Spleen (tissue), 13 donors: ENCODE measurements at places on chromosomes 3 and 15.

GRCh38 chr3:64247991-64248646 lies 22.9 kb upstream of the PRICKLE2 start:
- DNase-seq: no peak

- no peak for DNase-seq
Observed at GRCh38 chr15:73682600-73683090, 1.5 kb upstream of the CD276 start.

DNA sequence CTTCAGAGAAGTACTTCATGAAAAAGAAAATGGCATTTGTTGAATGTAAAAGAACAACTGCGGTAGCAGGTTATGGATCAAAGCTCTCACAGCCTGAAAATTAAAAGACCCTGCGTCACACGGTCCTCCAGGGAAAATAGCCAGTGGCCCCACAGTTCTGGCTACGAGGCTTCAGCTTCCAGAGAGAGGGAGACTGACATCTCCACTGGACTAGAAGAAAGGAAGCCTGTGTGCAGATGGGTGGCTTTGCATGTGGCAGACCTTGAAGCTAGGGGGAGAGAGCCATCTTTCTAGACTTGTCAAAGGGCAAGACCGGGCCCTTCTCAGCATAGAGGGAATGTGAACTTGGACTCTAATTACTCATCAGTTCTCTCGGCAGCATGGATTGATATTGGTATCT lies 159.4 kb downstream of the SLCO3A1 start:
- DNase-seq: no peak

- DNase-seq: no peak
Observed at GRCh38 chr15:29939404-29939803, 117.1 kb upstream of the TJP1 start.

GRCh38 chr3:29144807-29145206 lies 136.1 kb upstream of the RBMS3 start:
- DNase-seq: no peak

DNA sequence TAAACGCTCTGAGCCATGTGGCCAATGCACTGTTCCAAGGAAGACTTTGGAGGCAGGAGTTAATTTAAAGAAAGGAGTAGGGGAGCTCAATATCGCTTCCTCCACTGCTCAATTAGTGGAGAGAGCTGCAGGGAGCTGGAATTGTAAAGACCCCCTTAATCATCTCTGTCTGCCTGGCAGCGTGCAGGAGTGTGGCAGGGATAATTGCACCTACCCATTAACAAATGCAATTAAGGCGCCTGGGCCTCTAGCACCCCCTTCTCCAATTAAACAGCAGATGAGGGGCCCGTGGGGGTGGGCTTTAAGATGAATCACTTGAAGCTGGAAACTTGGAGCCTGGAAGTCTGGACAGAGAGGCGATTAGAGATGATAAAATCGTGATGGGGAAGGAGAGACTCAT lies 61.7 kb upstream of the GLCE start:
- no peak for DNase-seq

DNA sequence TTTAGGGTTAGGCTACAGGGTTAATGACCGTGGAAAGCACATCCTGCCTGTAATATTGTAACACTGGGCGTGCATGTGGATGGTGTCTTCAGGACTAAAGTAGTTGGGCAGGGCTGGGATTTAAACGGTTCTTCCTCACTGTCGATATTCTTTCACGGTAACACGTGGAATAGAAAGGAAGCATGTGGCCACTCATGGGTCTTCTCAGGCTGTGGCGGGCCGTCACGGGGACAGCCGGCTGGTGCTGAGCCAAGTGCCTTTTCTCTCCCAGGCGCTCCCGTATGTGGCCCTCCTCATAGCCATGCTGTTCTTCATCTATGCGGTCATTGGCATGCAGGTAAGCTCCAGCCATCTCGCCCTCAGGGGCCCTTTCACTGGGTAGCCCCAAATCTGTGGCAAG lies 73.7 kb downstream of the CHDH start:
- DNase-seq: no peak

GRCh38 chr3:143975554-143976152 lies 4.0 kb downstream of the DIPK2A start:
- no peak for DNase-seq

GRCh38 chr3:159039286-159039685 lies 237.4 kb downstream of the MFSD1 start:
- no peak for DNase-seq

DNA sequence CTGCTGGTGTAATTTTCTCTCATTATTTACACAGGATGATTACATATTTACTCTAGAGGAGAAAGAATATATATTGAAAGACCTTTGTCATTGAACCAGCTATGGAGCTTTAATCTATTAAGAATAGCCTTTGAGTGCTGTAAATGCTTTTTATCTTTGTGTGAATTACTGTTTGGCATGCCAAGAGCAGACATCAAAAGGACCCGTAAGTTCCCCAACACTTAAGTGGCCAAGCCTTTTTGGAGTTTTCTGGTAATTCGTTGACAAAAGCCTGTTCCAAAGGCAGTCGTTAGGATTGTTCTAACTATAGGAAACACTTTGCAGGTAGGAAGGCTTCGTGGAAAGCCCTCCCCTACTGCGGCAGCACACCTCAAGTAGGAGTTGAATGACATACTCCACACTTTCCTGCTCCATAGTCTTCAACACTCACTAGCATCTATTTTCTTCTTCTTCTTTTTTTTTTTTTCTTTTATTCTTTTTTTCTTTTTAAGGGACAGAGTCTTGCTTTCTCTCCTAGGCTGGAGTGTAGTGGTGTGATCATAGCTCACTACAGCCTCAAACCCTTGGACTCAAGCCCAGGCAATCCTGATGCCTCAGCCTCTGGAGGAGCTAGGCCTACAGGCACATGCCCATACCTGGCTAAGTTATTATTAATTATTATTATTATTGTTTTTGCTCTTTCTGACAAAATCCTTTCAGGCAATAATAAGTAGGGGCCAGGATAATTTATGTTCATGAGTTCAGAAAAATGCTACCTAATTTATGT lies 98.6 kb downstream of the SUCNR1 start:
- no peak for DNase-seq

GRCh38 chr15:46856839-46857502 lies 860.3 kb upstream of the SEMA6D start:
- no peak for DNase-seq

DNA sequence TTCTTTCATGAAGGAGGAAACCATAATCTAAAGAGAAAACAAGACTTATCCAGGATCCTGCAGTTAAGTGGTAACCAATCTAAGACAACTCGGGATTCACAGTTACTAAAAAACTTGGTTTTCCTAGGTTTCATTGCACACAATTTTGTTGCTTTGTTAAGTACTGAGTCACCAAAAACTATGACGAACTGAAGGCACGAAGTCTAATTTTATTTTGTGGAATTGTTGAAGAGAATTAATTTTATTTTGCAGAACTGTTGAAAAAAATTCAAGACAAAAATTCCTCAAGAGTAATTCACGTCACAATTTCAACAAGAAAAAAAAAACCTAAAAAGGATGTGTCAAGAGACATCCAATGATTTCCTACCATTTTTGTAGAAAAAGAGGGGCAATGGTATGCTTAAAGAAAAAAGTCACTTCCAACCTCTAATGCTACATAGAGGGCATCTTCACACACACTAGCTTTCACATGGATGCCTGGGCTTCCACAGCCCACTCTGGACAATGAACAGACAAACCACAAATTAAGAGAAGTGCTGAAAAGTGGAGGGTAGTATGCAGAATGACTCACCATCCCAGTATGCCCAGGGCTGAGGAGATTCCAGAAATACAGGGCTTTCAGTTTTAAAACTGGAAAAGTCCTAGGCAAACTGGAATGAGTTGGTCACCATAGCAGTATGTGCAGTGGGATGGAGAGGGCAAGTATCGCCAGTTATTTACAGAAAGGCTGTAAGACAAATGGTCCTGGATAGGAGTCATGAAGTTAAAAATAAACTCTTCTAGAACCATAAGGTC lies 29.2 kb downstream of the PLOD2 start:
- no peak for DNase-seq

DNA sequence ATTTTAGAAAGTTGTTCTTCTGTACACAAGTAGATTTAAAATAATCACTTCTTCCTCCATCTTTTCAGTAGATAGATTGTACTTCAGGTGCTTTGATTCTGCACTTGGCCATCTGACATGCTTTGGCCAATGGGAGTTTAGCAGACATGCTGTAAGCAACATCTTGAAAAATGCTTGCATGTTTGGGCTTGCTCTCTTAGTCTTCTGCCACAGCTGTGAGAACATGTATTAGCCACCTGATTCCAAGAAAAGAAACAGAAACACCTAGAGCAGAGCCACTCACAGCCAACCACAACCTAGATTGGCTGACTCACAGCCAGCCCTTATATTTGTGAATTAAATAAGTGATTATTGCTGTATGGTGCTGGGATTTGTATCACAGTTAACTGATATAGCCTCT lies 70.2 kb upstream of the GADL1 start:
- no peak for DNase-seq

- DNase-seq: no peak
Observed at GRCh38 chr3:117286488-117286887, 576.9 kb downstream of the TUSC7 start.
